ENCODE measurements at places on chromosomes 11 and 22.

DNA sequence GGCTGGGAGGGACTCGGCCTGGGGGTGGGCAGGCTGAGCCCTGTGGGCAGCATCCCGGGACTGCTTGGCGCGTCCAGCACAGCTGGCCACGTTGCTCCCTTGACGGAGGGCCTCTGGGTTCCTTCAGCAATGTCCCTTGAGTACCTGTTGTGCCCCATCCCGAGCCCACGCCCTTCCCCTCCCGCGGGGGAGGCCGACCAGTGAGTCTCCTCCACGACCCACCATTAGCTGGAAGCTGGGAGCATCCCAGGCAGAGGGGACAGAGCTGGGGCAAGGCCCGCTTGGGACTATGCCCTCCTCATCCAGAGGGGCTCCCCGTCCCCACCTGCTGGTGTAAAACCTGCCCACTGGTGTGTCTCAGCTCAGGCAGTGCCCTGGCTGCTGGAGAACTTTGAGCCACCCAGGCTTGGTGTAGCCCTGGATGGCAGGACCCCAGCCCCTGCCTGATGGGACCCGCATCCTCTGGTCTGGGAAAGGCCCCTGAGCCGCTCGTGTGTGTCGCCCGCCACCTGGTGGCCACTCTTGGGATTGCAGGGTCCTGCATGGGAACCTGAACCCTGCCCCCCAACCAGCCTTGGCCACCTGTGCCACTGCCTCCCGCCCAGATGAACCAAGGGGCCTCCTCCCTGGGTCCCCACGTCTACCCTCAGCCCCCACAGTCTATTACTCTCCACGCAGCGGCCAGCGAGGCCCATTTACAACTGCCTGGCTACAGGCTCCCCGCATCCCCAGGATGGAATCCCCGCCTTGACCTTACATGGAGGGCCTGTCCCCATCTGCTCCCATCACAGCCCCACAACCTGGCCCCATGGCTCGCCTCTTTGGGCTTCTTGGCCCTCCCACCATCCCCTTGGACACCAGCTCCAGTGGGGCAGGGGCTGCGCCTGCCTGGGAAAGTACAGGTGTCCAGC, 16.6 kb upstream of the ARHGAP8 start:
- H3K4me3 ChIP-seq, result no peak overlapping the region
- peaks cover 50% of the 10 kb centered on the region for H3K4me1 ChIP-seq
- no peak overlapping the region for H3K27ac ChIP-seq
- DNase-seq, result peak; percentile 71

DNA sequence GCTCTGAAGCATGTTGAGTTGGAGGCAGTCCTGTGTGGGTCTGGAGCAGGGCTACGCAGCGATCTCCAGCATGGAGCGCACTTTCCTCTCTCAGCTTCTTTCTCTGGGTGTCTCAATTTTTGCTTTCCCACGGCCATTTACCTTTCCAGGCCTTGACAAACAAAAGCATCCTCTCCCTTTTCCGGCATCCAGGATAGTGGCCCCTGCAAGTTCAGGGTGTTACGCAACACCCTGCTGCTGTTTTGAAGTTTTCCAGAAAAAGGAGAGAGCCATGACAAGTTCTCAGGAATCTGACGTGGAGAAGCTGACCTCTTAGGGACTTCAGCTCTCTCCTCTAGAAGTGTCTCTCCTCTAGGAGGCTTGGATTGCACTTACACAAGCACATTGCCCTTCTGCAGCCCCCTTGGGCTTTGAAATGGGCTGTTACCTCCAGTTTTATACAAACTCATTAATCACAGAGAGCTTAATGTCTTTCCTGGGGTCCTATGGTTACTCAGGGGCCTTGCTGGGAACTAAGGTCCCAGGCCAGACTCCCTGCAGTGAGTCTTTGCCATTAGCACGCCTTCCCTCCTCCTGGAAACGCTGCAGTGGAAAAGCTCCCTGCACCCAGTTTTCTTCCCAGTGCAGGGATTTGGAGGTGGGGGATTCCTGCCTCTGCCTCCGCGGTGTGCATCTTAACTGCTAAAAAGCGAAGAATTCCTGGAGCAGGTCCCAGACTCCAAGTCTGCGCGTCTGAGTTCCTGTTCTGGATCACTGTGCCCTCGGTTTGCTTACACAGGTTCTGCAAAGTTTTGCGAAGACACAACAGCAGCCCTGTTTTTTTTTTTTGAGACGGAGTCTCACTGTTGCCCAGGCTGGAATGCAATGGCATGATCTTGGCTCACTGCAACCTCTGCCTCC, 80.4 kb downstream of the BARX2 start:
- DNase-seq, result no peak
- H3K4me1 ChIP-seq, result no peaks in the 10 kb centered on the region
- H3K27ac ChIP-seq, result no peak overlapping the region
- peaks cover 9% of the 10 kb centered on the region for H3K27me3 ChIP-seq
- H3K36me3 ChIP-seq, result no peaks in the 10 kb centered on the region

DNA sequence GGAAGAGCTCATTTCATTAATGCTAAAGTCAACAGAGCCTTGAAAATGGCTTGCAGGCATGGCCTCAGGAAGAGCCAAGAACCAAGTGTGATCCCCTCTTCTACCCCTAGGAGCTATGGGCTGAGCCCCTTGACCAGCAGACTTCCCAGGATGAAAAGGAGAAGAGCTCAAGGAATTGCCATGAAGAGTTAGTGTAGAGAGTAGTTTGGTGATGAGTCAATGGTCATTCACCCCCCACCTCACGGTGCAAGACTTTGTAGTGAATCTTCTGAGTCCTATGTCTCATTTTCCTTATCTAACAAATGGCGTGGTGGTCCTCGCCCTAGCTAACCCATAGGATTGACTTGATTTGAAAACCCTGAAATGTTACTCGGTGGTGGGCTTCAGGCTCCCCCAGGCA, 422.4 kb upstream of the CADM1 start:
- H3K4me1 ChIP-seq, result no peaks in the 10 kb centered on the region
- no peaks in the 10 kb centered on the region for H3K27me3 ChIP-seq
- no peak overlapping the region for H3K27ac ChIP-seq

- H3K36me3 ChIP-seq, result no peaks in the 10 kb centered on the region
- no peak overlapping the region for H3K4me3 ChIP-seq
- no peak for DNase-seq
- no peaks in the 10 kb centered on the region for H3K4me1 ChIP-seq
- H3K27ac ChIP-seq, result no peak overlapping the region
Observed at GRCh38 chr11:95659088-95659487, 130.5 kb downstream of the FAM76B start.

DNA sequence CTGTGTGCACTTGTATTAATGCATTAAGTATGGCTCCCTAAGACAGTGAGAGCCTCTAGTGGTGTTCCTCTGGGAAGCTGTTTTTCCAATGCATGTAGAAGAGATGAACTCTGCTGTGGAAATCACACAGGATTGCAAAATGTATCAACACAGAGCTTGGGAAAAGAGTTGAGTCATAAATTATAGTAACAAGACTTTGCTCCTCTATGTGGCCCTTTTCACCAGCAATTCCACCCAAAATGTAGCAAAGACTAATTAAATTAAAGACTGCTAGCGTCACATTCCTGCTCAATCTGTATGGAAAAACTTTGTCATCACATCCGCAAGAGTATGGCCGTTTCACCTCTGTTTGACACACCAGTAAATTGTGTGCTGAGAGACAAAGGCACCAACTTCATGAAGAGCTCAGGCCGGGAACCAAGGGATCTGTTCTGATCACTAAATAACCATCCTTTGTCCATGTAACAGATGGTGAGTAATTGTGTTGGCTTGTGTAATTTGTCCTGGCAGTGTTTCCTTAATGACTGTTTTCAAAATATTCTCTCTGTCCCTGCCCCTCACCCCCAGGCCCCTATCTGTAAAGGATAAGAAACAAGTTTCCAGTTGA, 209.2 kb upstream of the SORL1-AS1 start:
- H3K4me1 ChIP-seq, result no peaks in the 10 kb centered on the region
- no peaks in the 10 kb centered on the region for H3K27me3 ChIP-seq
- no peak overlapping the region for H3K4me3 ChIP-seq
- no peak overlapping the region for H3K27ac ChIP-seq

DNA sequence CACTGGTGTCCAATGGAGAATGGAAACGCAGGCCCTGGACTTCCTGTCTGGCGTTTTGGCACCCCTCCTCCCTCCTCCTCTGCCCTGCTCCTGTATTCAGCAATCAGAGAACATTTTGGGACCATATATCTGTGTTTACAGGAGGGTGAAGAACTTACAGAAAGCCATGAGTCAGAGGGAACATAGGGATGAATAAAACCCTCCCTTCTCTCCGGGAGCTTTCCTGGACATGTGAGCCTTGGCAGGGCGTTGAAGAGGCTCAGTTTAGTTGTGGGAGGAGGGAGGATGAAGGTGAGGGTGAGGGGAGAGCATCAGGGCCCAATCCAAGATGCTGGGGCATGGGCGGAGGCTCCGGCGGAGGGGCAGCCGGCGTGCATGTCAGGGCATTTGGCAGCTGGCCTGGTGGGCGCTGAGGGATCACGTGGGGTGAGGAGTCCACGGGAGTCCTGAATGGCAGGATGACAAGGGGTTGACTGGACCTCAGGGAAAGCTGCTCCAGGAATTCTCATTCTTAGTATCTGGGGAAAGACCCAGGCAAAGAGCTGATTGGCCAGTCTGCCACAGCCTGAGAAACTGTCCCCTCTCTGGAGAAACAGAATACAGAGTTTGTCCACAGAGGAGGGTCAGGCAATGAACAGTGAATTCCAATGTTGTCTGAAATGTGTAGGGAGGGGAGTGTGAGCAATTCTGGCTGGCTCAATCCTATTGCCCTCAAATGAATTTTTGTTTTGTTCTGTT, 28.9 kb downstream of the MICAL2 start:
- no peak for DNase-seq
- H3K27ac ChIP-seq, result no peak overlapping the region
- peaks cover 19% of the 10 kb centered on the region for H3K36me3 ChIP-seq
- H3K4me3 ChIP-seq, result no peak overlapping the region
- H3K27me3 ChIP-seq, result no peaks in the 10 kb centered on the region
- H3K4me1 ChIP-seq, result peaks cover 12% of the 10 kb centered on the region

- no peaks in the 10 kb centered on the region for H3K4me1 ChIP-seq
- no peak overlapping the region for H3K4me3 ChIP-seq
- no peaks in the 10 kb centered on the region for H3K36me3 ChIP-seq
- no peak for DNase-seq
- H3K27me3 ChIP-seq, result no peaks in the 10 kb centered on the region
Observed at GRCh38 chr22:33101550-33101949, 43.4 kb upstream of the SYN3 start.

DNA sequence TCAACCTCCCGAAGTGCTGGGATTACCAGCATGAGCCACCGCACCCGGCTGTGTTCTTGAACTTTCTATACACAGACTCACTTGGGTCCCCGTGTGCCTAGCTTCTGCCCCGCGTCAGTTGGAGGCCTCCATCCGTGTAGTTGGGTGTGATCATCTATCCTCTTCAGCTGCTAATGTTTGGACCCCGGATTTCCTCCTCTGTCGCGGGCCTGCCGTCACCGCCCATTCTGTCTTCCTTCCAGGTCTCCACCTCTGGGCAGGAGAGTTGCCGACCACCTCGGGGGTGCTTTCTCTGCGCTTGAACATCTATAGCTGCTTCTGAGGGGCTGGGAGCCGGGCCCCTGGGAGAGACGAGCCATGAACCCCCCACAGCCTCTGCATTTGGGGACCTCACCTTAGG, 5.5 kb downstream of the CDC42EP1 start:
- H3K4me3 ChIP-seq, result no peak overlapping the region
- H3K27me3 ChIP-seq, result no peaks in the 10 kb centered on the region
- peaks cover 63% of the 10 kb centered on the region for H3K4me1 ChIP-seq
- H3K27ac ChIP-seq, result no peak overlapping the region

- H3K36me3 ChIP-seq, result no peaks in the 10 kb centered on the region
- H3K27ac ChIP-seq, result no peak overlapping the region
- H3K27me3 ChIP-seq, result no peaks in the 10 kb centered on the region
- peak; percentile 9 for DNase-seq
Observed at GRCh38 chr11:58286249-58286648, 18.2 kb upstream of the OR10W1 start.

Measured in K562 (cell line).